ENCODE measurements at places on chromosomes 12 and 14.
A peak's percentile ranks its signal among the peaks of the same experiment; 100 is the strongest.

- DNase-seq: no peak
These were observed 27.1 kb downstream of the CPNE8 start for GRCh38 chr12:38878333-38878705.

DNA sequence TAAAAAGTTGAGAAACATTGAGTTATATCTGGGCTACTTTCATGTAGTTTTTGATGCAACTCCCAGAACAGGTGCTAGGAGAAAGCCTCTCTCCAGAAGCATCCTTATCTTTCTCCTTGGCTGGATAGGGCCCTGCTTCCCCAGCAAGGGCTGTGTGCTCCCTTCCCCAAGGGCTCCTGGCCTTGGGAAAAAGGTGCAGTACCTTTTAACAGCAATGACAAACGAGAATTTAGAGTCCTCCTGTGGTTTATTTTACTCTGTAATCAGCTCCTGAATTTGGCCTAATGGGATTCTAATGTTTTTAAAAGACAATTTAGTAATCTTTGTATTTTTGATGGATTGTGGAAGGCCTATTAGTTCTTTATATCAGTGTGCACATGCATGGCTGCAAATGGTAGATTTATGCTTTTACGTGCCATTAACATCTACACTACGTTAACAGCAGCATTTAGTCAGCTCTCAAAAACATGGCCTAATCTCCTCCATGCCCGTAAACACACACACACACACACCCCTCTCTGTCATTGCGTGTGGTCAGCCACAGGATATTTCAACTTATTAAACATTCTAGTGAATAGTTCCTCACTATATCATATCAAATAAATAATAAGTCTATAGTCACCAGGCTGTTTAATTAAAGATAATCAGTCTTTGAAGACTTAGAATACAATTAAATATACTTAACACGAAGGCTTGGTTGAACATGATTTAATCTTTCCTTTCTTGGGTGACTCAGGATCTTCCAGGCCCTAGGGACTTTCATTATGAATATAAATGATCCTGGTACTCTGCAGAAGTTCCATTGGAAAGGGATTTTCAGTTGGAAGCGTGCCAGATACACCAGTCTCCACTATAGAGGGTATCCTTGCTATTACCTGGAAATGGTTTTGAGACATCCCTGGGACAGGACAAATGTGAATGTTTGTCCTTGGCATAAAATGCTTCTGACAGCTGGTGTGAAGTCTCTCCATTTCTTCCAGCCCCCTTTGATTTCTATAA lies 181.4 kb upstream of the PWP1 start:
- no peak for DNase-seq

DNA sequence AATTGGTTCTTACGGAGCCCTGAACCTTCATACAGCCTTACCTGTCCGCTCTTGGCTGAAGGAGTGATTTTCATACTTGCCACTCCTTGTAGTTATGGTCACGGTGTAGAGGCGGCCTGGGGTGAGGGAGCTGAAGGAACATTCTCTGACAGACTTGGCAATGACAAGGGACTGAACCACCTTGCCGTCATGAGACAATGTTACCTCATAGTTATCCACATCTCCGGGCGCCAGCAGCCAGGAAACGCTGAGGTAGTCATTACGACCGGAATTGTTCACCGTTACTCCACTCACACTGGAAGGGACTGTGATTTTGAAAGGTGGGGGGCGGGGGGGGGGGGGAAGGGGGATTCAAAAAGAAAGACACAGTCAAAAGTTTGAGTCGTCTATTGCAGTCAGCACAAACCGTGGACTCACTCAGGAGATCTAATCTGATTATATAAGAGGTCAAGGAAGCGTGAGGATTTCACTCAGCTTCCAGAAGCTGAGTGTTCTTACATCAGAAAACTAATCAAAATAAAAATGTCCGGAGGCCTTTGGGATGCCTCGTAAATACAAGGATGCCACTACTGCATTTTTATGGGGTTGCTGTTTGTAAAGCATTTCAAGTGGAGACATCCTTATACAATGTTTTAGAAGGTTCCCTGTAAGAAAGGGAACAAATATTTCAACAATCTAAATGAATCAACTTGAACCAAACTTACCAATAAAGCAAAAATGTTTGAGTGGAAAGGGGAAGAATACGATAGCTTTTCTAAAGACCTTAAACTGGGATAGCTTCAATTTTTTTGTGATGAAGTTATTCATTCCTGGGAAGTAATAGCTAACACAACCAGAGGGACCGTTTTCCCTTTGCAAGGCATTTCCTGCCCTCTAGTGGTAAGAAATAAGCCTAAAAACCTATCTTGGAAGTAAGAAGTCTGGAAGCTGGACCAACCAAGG lies 60.6 kb downstream of the PTPRB start:
- DNase-seq: peak; percentile 40

GRCh38 chr14:61573748-61574513 lies 121.4 kb upstream of the HIF1A start:
- DNase-seq: no peak

DNA sequence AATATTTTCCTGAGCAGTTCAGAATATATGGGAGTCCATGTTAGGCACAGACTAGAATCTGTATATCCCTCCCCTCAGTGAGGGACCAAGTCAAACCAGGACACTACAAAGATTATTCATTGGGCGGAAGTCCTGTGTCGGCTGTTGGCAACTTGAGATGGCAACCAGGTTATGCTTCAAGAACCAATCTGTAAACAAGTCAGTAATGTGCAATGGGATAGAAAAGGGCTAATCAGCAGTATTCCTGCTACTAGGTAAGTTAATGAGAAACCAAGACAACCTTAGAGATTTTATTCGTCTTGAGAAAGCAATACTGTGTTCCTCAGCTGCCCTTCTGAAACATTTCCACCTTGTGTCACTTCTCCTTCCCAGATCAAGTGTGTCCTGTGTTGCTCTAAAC lies 26.4 kb downstream of the ARG2 start:
- no peak for DNase-seq

GRCh38 chr12:11795913-11796459 lies 146.5 kb downstream of the ETV6 start:
- DNase-seq: no peak

GRCh38 chr14:104306450-104307040 lies 168.2 kb downstream of the KIF26A start:
- no peak for DNase-seq

DNA sequence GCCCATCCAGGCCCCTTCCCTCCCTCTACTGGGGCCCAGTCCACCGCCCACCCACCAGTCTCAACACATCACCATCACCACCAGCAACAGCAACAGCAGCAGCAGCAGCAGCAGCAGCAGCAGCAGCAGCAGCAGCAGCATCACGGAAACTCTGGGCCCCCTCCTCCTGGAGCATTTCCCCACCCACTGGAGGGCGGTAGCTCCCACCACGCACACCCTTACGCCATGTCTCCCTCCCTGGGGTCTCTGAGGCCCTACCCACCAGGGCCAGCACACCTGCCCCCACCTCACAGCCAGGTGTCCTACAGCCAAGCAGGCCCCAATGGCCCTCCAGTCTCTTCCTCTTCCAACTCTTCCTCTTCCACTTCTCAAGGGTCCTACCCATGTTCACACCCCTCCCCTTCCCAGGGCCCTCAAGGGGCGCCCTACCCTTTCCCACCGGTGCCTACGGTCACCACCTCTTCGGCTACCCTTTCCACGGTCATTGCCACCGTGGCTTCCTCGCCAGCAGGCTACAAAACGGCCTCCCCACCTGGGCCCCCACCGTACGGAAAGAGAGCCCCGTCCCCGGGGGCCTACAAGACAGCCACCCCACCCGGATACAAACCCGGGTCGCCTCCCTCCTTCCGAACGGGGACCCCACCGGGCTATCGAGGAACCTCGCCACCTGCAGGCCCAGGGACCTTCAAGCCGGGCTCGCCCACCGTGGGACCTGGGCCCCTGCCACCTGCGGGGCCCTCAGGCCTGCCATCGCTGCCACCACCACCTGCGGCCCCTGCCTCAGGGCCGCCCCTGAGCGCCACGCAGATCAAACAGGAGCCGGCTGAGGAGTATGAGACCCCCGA lies 6.8 kb upstream of the RNU7-1 start:
- DNase-seq: no peak

- DNase-seq: no peak
These were observed 868.2 kb downstream of the C12orf50 start for GRCh38 chr12:87160848-87161601.

DNA sequence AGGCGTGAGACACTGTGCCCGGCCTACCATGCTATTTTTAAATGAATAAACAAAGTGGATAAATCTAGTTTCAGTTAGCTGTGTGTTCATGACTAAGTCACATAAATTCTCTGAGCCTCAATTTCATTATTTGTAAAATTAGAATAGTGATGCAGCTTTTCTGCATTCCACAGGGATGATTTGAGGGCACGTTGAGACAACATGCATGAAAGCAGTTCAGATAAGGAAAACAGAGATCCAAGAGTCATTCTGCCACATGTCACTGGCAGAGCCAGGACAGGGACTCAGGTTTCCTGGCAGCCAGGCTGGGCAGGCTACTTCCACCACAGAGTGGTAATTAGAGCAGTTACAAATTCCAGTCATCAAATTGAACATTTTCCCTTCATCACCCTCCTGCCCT lies 2.9 kb upstream of the PPP4R4 start:
- no peak for DNase-seq

GRCh38 chr14:45916340-45916953 lies 663.4 kb upstream of the MIS18BP1 start:
- no peak for DNase-seq

- no peak for DNase-seq
These were observed at the start of gene GRIP1 for GRCh38 chr12:66678338-66679275. Gene GRIP1 (minus strand): TSS chr12:66679076. CDS start chr12:66678904, 172 bp downstream.

- DNase-seq: no peak
These were observed 46.9 kb downstream of the DLK1 start for GRCh38 chr14:100773331-100774163.

DNA sequence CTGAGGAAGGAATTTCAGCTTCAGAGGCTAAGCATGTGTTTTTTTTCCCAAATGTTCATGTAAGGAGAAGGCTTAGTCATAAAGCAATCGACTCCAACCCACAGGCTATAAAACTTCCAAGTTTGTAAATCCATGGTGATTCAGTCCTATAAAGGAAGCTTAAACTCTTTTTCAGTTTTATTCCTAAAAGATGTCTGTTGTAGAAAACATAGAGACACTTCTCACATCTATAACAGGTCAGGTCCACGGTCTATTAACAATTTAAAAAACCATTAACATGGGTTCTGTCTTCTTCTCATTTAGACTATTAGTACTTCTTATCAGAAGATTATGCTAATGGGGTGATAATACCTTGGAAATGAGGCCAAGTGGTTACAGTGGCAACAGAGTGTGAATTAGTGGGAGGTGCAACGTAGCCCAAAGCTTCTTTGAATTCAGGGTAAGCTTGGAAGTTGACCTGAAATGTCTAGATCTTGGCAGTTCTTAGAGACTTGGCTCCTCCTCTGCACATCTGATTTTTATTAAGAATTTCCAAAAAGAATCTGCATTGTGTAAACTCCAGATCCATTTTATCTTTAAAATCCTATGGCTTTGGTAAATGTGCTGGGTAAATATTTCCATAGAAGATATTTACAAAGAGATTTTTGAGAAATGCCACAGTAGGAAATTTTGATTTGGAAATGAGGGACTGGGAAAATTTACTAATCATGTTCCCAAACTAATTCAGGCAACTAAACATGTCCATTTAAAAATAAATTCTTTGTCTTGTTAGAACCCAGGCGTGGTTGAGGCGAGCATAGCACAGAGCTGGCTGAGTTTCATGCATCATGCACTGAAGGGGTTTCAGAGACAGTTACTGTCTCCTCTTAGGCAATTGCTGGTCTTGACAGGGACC lies 86.4 kb downstream of the EML1 start:
- DNase-seq: no peak

GRCh38 chr12:123828854-123829547 lies 66.9 kb downstream of the DNAH10 start:
- no peak for DNase-seq

- DNase-seq: no peak
These were observed 24.6 kb upstream of the SERPINA1 start for GRCh38 chr14:94412671-94413638.

GRCh38 chr14:93112891-93113677 lies 2.6 kb downstream of the ITPK1 start:
- DNase-seq: peak; percentile 77

- DNase-seq: no peak
These were observed 65.9 kb downstream of the AVPR1A start for GRCh38 chr12:63085120-63085519.

- DNase-seq: no peak
These were observed 45.0 kb upstream of the OR6J1 start for GRCh38 chr14:22689199-22689598.

- no peak for DNase-seq
These were observed 10.0 kb upstream of the LRTM2 start for GRCh38 chr12:1810201-1810930.

DNA sequence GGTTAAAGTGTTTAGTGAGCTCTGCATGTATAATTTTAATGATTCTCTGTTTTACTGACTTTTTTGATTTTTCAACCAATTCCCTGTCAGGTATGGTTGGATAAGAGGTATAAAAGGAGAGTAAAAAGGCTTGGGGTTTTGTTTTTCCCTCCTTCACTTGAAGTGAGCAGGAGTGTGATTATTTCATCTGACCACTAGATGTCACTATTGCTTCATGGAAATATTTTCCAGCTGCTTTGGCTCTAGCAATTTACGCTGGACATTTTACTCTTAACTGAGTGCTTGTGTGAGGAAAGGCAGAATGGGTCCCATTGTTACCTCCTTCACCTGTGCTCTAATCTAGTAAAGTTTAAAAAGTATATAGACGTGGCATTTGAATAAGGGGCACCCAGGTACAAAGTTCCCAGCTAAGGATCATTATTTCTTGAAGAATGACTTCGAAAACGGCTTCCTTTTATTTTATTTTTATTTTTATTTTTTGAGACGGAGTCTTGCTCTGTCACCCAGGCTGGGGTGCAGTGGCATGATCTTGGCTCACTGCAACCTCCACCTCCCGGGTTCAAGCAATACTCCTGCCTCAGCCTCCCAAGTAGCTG lies 66.5 kb downstream of the TBC1D30 start:
- peak; percentile 58 for DNase-seq

DNA sequence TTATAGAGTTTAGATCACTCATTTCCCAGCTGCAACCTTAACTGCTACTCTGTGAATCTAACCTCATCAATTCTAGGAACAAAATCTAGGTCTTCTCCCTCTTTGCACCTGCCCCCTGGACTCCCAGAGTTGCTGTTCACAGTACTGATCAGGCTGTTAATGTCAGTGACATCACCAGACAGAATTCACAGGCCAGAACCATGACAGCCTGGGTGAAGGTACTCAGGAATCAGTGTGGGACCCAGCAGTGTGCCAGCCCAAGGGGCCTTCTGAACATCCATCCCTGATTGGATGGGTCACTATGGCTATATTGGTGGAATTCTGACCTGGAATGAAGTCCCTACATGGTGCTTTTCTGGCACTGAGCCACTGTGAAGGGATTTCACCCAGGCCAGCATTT lies 72.8 kb downstream of the CLMN start:
- DNase-seq: no peak

All from CD4-positive, alpha-beta T cell treated with Interleukin-4 for 4 hours (primary cell).